ENCODE measurements at places on chromosomes 5 and 9.

DNA sequence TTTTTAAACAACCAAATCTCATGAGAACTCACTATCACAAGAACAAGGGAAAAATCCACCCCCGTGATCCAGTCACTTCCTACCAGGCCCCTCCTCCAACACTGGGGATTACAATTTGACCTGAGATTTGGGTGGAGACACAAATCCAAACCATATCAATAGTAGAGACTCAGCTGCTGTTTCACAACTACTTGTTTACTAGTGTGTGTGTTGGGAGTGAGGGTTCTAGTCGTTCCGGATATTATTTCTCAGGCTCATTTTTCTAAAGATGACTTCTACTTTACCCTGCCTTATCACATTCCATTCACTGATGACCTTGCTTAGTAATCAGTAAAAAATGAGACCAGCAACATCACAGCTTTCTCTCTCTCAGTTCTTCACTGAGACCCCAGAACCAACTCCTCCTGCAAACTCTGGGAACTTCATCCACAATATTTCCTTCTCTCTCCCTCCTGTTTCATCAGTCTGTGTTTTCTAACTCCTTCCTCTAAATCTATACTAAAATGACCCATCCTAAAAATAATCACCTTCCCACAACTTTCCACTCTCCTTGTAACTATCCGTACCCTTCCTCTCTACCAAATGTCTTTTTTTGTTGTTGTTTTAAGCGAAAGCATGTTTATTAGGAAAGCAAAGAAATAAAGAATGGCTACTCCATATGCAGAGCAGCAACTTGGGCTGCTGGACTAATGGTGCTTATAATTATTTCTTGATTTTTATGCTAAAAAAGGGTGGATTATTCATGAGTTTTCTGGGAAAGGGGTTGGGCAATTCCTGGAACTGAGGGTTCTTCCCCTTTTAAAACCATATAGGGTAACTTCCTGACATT, 121.5 kb upstream of the SPRY4 start:
- DNase-seq = no peak

- no peak for DNase-seq
These were observed 42.7 kb upstream of the CDC42SE2 start for GRCh38 chr5:131221008-131221703.

GRCh38 chr5:106610041-106610440, 1060.7 kb downstream of the EFNA5 start:
- DNase-seq = no peak

- no peak for DNase-seq
These were observed 202.7 kb upstream of the MVB12B start for GRCh38 chr9:126123927-126124326.

DNA sequence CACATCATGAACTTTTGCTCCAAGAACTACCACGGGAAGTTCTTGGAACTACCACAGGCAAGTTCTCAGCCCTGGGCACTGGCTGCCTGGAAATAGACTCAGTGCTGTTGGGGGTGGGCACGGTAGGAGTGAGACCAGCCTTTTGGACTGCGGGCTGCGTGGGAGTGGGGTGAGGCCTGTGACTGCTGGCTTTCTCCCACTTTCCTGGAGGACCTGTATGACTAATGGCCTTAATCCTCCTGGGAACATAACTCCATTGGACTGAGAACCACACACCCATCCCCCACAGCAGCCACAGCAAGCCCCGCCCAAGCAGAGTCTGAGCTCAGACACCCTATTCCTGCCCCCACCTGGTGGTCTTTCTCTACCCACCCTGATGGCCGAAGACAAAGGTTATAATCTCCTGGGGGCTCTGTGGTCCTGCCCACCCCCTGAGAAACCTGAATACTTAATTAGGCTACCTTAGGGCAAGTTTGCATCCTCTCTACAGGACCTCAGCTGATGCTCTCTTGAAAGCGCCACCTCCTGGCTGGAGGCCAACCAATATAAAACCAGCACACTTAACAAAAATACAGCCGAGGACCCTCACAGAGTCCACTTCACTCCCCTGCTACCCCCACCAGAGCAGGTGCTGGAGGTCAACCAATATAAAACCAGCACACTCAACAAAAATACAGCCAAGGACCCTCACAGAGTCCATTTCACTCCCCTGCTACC, 112.6 kb downstream of the CACNA1B start:
- DNase-seq = no peak

DNA sequence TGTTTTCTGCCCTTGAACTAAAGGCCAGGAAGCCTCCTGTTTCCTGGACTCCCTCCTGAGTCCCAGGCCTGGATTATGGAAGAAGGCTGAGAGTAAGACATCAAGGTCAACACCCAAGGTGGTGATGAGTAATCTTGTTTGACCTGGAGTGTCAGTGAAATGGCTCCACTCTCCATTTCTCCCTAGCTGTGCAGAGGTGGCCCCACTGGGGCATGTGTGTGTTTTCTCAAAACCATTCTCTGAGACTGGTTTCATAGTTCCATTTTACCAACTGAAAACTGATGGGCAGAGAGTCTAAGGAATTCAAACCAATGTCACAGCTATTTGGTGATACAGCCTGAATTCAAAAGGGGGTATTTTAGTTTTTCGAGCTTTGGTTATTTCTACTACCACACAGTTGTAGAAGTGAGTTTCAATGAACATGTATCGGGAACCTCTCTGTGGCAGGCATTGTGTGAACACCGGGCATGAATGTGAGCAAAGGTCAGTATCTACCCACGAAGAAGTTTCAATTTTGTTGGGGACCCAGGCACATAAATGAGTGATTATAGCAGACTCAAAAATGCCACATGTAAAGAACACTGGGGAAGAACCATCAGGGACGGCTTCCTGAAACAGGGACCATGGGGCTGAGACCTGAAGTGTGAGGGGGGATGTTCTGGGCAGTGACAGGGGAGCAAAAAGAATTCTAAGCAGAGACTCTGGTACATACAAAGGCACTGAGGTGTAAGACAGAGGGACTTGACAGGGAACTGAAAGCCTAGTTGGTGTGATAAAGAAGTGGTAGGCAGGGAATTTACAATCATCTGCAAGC, 269.6 kb upstream of the KLF4 start:
- DNase-seq = no peak

DNA sequence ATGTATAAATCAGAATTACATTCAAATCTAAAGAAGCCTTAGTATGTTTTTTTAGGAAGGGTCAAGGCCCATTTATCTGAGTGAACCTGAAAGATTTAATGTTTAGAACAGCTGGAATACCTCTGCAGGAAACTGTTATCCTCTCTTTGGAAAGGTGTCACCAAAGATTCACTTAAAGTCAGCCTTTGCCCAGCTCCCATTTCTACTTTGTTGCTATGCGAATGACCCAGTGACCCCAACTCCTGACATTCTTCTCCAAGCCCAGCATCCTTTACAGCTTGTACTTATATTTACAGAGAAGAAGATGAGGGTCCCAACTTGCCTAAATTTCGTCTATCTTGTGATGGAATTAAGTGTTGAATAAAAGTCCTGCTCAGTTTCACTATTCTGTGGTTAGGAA, 1198.6 kb downstream of the CDH12 start:
- DNase-seq = no peak

- no peak for DNase-seq
These were observed 35.9 kb upstream of the RAI14 start for GRCh38 chr5:34620185-34620584.

- DNase-seq = no peak
These were observed 305.0 kb downstream of the MRPS30 start for GRCh38 chr5:45113726-45114125.

- DNase-seq = no peak
These were observed 56.8 kb downstream of the NUDT12 start for GRCh38 chr5:103505581-103506305.

GRCh38 chr5:124176692-124177091, 569.7 kb downstream of the ZNF608 start:
- no peak for DNase-seq

GRCh38 chr5:134553821-134554267, 28.4 kb downstream of the JADE2 start:
- no peak for DNase-seq

GRCh38 chr9:21741151-21741550, 61.3 kb upstream of the MTAP start:
- DNase-seq = no peak

GRCh38 chr5:139065306-139065705, 132.9 kb downstream of the SIL1 start:
- no peak for DNase-seq

- no peak for DNase-seq
These were observed 44.7 kb downstream of the STOM start for GRCh38 chr9:121325387-121325786.

GRCh38 chr5:18872978-18873377, 1115.0 kb downstream of the CDH18 start:
- DNase-seq = no peak

DNA sequence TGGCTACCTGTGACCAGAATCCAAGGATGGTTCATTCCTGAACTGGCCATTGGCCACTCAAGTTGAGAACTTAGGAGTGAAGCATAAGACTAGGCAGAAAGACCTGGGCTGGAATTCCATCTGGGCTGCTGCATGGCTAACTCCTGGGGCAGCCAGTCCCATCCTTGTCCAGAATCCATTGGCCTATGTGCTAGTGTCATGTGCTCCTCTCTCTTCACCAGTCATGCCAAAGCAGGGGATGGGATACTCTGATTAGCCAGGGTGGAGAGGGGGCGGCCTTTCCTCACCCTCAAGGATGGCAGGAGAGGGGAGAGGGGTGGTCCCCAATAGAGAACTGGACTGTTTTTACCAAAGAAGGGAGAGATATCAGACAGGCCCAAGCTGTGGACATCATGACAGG, 93.2 kb downstream of the ZNF618 start:
- DNase-seq = no peak

GRCh38 chr5:134787692-134788091, 29.1 kb downstream of the DDX46 start:
- DNase-seq = no peak

- no peak for DNase-seq
These were observed 137.1 kb upstream of the PPP1R26 start for GRCh38 chr9:135342206-135343130.

DNA sequence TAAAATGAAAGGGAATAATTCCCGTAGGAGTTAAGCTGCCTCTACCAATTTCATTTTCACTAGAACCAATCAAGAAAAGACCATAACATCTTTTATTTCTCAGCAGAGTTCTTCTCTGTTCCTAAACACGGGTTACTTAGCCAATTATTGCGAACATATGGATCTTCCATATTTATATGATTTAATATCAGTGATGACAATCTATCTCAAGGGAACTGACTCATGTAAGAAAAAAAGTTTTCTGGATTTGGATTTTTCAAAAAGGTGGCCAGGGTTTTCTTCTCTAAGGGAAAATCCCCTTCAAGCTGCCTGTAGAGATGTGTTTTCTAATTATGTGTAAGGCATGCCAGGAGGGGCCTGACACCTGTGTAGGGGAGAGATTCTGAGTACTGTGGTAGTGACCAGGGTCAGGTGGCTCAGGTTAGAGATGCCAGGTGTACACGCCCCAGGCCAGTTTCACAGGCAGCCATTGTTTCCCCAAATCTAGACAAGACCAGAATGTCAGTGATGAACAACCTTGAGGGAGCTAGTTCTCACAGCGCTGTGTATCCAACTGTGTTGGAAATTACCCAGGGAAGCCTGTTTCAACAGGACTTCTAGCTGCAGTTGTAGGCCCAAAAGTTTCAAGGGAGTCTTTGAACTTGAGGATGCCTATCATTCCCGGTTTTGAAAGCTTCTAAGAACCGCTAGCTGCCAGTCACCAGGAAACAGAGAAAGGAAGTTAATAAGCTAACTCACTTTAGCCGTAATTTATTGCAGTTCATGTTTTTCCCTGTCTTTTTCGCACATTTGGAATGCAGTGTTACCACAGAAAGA, 572.5 kb upstream of the RGMB start:
- no peak for DNase-seq

- no peak for DNase-seq
These were observed 737.7 kb downstream of the TLE1 start for GRCh38 chr9:80951675-80952074.

- no peak for DNase-seq
These were observed 114.0 kb downstream of the KCNIP1 start for GRCh38 chr5:170617533-170618490.

- no peak for DNase-seq
These were observed 44.2 kb upstream of the LMNB1 start for GRCh38 chr5:126732716-126733115.

DNA sequence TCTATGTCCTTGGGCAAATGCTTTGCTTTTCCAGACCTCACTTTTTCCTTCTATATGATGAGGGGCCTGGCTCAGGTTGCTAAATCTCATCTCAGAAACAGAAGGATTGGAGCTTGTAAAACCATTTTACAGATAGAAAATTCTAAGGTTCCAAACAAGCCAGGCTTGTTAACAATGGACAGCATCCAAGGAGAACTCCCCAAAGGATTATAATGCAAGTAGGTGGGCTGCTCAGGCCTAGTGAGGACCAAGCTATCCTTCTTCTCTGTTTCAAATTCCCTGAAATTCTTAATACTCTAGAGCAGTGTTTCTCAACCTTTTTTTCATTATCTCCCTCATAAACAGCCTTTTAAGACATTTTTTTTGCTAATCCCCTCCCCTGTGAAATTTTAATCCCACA, 269.8 kb downstream of the TMEM38B start:
- DNase-seq = no peak

DNA sequence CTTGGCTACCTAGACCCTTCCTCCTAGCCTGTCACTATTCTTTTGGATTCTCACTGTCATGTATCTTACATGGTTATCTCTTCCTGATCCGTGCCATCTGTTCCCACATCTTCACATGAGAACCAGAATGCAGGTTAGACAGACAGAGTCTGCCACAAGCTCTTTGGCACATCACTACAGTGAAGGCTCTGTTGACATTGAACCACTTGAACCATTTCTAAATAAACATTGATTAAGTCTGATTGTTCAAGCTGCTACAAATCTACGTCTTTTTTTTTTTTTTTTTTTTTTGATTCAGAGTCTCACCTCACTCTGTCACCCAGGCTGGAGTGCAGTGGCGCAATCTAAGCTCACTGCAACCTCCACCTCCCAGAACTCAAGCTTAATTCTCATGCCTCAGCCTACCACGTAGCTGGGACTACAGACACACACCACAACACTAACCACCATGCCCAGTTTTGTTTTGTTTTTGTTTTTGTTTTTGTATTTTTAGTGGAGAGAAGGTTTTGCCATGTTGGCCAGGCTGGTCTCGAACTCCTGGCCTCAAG, 85.1 kb upstream of the LRRTM2 start:
- no peak for DNase-seq

DNA sequence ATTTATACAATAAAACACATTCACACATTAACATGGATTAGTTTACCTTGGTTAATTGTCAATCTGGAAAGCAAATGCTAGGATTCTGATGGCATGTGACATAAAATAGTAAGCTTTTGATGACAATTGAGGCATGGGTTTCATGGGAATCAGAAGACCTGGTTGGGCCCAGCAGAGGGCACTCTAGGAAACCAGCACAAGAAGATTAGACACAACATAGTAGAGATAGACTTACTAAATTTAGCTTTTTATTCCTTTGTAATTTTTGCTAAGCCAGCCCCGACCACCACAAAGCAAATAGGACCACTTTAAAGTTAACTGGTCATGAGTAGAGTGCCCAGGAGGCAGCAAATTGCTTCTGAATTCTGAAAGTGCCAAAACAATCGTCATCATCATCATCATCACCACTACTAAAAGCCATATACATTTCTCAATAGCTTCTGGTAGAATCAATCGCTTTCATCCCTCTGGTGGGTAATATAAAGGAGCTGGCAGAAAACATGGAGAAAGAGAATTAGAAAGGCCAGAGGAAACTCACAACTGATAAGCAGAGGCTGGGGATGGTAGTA, 163.2 kb downstream of the ARRDC3 start:
- DNase-seq = no peak

GRCh38 chr5:15388866-15389265, 111.1 kb upstream of the FBXL7 start:
- no peak for DNase-seq

GRCh38 chr5:147290261-147290660, 55.4 kb downstream of the STK32A start:
- no peak for DNase-seq

- DNase-seq = no peak
These were observed 146.6 kb downstream of the KDM4C start for GRCh38 chr9:6904371-6904770.

Data from activated CD8-positive, alpha-beta memory T cell treated with anti-CD3 and anti-CD28 coated beads for 1 hour (primary cell).